ENCODE measurements at places on chromosomes 5 and 9.

- DNase-seq = no peak
These were observed 1434.5 kb upstream of the CDH6 start for GRCh38 chr5:29758986-29759421.

DNA sequence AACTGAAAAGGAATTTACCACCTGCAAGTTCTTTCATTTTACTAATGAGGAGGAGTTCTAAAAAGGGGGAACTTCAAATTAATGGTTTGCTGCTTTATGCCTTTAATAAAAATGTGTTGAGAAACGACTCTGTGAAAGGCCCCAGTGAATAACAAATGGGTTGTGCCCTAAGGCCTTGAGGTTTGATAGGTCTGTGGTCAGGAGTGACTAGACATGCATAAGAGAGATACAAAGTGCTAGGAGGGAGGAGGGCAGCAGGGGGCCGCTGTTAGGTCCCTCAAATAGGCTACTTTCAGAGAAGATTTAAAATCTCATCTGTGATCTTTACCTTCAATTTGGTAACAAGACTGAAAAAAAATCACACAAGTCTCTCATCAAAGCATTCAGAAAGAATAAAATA lies 58.3 kb downstream of the FAM81B start:
- DNase-seq = no peak

GRCh38 chr5:120613729-120614128 lies 149.6 kb downstream of the PRR16 start:
- DNase-seq = no peak

GRCh38 chr5:77853353-77853907 lies 77.3 kb upstream of the TBCA start:
- DNase-seq = no peak

GRCh38 chr5:9380109-9380508 lies 165.8 kb downstream of the SEMA5A start:
- DNase-seq = no peak

GRCh38 chr5:130278136-130278535 lies 373.9 kb downstream of the CHSY3 start:
- no peak for DNase-seq

GRCh38 chr9:95036676-95037075 lies 280.8 kb downstream of the FANCC start:
- no peak for DNase-seq

- DNase-seq = no peak
These were observed 23.5 kb downstream of the ITGA1 start for GRCh38 chr5:52811067-52811749.

GRCh38 chr5:153654504-153655200 lies 164.2 kb downstream of the GRIA1 start:
- DNase-seq = no peak

- DNase-seq = no peak
These were observed 519 bp downstream of the ZER1 start for GRCh38 chr9:128771094-128771721.

GRCh38 chr5:165015547-165015946 lies 1510.1 kb downstream of the MAT2B start:
- DNase-seq = no peak

DNA sequence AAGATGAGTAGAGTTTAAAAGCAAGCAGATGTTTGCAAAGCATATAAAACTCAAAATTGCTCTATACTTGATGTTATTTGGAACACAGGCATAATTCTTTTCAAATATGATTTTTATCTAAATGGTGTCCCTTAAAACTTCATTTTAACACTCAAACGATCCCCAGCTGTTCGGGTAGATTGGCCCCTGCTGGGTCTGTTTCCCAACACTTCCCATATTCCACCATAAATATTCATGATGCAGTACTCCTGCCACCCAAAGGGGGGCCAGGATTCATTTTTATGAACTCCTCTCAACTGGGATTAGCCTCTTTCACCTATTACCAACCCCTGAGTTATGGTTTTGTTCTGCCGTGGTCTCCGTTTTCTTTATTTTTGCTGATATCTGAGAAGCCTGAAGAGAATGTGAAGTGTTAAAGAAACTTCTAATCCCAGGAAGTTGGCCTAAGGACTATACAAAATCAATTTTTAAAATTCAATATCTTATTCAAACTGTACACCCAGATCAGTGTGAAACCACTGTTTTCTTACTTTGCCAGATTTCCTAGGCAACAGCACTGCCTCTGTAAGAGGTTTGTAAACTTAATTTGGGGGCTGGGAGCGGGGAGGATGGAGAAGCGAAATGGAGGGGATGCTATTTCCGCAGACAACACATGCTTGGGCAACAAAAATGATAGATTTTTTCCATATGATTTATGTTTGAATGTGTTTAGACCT lies 384.1 kb downstream of the DMRT2 start:
- no peak for DNase-seq

DNA sequence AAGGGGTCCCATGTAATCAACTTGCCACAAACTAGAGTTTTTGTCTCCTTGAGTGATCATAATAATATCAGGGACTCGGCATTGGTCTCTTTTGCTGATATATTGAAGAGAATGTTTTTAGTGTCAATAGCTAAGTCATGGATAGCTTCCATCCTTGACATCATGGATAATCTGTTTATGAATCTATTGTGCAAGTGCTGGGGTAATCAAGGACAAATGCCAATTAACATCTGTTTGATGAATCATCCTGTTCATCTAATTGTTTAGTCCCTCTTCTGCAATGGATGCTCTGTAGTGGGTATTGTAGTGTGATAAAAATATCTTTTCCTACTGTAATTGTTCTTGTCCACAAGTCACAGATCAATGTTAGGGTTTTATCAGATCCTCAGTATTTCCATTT lies 607.5 kb upstream of the SEMA6A start:
- DNase-seq = no peak
